ENCODE measurements at places on chromosomes 16 and 17. TPM values are rescaled to one million over a fixed set of nuclear protein-coding genes. Genes with fewer than 3 reads are reported as not detected.

FBXW10B gene
- total RNA-seq: not detected

SERPINF2 gene
- total RNA-seq: 30.4 TPM

ADGRG3 gene
- not detected for total RNA-seq

OMG gene
- not detected for total RNA-seq

UMOD gene
- not detected for total RNA-seq

Measured in prostate gland (tissue), 2 donors.